ENCODE measurements at places on chromosomes 3 and 15.
A peak's percentile ranks its signal among the peaks of the same experiment; 100 is the strongest.

DNA sequence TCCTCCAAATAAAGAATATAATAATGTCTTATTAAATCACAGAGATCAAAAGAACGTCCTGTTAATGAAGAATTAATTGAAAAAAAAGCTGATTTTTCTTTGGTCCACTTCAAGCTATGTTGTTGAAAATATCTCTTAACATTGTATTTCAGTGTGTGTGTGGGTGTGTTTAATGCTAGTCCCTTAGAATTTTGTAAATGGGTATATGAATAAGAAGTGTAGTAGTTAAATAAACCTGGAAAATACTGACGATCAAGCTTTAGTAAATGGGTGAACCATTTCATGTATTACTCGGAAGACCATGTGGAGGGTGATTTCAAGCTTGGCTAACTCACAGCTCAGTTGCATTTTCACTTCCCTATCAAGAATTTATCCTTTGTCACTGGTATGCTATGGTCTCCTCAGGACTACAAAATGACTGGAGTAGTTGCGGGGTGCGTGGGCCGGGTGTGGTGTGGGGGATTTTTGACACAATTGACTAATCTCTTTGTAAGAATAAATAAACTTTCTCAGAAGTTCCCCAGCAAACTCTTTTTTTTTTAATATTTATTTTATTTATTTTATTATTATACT lies 586.4 kb downstream of the GRM7 start:
- DNase-seq: no peak

DNA sequence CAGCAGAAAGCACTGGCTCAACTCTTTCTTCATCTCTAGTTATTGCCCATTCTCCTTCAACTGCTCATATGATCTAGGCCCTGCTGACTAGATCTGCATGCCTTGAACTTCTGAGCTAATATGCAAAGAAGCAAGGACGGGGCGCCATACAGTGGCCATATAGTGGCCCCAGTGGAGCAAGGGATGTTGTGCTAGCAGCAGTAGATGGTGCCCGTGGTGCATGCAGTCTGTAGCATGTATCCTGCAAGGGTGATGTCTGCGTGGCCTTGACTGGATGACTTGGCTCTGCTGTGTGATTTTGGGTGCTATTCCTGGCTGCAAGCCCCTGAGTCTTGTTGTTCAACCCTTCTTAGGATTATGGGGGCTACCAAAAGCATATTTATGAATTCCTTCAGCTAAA lies 12.2 kb upstream of the NMD3 start:
- no peak for DNase-seq

DNA sequence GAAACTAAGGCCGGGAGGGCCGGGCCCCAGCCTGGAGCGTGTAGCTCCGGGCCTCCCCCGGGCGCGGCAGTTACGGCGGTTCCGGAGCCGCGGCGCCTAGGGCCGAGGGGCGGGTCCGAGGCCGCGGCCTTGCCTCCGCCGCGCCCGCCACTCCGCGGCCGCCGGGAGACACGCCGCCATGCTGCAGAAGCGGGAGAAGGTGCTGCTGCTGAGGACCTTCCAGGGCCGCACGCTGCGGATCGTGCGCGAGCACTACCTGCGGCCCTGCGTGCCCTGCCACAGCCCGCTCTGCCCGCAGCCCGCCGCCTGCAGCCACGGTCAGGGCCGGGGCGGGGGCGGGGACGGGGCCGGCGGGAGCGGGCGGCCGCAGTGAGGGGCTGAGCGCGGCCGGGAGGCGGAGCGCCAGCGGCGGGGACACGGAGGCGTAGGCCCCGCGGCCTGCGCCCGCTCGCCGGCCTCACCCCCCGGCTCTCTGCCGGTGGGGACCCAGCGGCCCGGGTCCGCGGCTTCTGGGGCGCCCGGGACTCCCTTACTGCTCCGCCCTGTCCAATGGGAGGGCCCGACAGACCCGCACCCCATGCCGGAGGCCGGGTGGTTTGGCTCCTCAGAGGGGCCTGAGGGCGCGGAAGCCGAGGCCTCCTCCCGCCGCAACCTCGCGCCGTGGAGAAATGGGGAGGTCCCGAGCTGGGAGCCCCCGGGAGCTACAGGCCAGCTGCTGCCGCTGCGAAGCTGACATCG lies at the start of gene DIS3L:
Gene DIS3L, plus strand, starts transcription at position 150 of the 738 bp plus-strand sequence. Its CDS starts 29 bp downstream, at position 179.
- peak; percentile 76 for DNase-seq

DNA sequence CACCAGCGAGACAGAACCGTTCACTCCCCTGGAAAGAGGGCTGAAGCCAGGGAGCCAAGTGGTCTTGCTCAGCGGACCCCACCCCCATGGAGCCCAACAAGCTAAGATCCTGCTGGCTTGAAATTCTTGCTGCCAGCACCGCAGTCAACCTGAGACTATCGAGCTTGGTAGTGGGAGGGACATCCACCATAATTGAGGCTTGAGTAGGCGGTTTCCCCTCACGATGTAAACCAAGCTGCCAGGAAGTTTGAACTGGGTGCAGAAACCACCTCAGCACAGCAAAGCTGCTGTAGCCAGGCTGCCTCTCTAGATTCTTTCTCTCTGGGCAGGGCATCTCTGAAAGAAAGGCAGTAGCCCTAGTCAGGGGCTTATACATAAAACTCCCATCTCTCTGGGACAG lies 151.0 kb downstream of the MBNL1 start:
- DNase-seq: peak; percentile 51

DNA sequence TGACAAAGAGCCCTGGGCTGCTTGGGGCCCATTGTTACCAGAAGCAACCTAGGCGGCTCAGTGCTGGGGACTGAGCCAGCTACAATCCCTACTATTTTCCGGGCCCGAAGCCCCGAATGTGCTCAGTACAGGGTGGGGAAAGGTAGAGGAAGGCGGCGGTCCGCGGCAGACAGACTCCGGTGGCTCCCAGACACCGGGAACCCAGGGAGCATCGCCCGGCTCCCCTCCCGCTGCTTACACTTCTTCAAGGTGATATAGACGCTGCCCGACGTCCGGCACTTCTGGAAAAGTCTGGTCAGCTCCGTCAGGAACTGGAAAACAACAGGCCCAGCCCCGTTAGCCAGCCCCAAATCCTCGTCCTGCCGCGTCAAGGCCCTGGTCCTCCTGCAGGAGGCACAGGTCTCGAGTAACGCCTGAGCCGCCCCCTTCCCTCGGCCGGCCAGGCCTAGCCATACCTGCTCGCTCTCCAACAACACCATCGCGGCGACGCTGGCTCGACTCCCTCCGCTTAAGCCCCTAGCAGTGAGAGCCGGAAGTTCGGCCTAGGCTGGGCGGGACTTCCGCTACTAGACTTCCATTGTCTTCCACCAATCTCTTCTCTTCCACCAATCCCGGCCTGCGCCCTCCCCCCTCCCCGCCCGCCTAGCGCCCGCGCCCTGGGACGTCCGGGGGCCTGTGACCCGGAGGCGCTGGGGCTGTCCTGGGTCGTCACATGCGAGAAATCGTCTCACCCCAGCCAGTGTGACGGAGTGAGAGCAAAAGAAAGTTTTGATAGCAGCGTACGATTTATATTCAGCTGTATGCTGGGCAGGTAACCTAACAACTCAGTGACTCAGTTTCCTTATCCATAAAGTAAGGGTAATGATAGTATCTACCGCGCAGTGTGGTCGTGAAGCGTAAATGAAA lies at the start of gene SRP14:
Gene SRP14, minus strand, starts transcription at position 544 of the 906 bp plus-strand sequence. Its CDS starts 65 bp downstream, at position 479.
- peak; percentile 97 for DNase-seq

DNA sequence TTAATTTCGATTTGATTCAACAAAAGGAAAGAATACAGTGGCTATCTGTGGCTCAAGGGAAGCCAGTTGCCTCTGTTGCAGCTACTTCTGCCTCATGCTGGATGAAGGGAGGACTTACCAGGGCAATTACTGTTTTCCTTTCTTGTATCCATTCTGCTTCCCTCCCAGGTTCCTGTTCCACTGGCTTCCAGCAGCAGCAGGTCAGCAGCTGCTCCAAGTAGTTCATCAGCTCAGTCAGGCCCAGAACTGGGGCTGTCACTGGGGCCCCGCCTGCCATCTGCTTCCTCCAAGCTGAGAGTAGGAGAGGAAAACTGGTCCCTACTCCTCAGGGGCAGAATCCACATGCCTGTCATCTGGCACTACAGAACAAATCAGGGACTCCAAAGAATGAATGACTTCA lies 48.6 kb upstream of the ULK4 start:
- no peak for DNase-seq

GRCh38 chr15:31372635-31373091 lies 46.0 kb downstream of the KLF13 start:
- no peak for DNase-seq

- peak; percentile 84 for DNase-seq
These were observed at the start of gene CLDN1 for GRCh38 chr3:190321789-190322603. Gene CLDN1, minus strand, starts transcription at chr3:190322446. Its CDS starts 240 bp downstream, at chr3:190322206.

DNA sequence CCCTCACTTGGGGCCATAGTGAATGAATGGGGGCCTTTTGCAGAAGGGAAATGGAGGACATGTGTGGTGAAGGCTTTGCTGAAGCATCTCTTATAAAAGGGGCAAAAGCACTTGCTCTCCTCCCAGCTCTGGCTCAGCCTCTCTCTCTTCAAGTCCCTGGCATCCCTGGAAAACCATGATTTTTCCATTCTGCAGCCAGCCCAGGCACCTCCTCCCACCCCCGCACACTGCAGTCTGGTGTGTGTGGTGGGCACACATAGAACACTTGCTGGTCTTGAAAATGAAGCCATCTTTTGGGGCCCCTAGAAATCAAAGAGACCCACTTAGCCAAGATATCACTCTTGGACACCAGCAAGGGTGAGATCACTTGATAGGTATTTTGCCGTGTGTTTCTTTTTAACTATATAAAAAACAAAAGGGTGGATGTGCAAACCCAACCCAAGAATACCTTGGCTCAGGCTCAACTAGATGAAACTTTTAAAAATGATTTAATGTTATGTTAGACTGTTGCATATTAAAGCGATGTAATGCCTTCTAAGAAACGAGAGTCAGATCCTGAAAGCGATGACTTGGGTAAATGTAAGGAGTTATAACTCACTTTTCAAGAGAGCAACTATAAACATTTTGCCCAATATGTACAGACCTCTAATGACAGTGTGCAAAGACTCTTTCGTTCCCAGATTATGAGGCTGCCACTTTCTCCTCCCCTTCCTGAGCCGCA lies 16.4 kb upstream of the ALDH1A3 start:
- no peak for DNase-seq

DNA sequence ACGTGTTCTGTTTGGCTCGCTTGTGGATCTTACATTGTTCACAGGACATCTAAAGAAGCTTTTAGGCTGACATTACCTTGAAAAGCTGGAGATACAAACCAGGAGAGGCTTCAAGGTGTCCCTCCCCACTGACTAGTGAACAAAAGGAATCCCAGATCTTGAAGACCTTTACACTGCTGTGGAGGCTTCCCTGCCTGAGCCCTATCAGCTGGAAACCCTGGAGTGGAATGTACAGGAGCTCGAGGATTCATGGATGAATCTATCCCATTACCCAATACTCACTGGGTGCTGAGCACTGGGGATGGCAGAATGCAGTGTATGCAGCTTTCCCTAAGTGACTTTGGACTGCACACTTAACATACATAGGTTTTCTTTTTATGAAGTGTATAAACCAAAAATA lies 82.3 kb upstream of the MFGE8 start:
- DNase-seq: no peak

GRCh38 chr15:28075573-28075972 lies 23.5 kb downstream of the OCA2 start:
- DNase-seq: no peak

- no peak for DNase-seq
These were observed 12.7 kb downstream of the LCMT2 start for GRCh38 chr15:43317566-43318184.

GRCh38 chr3:196057760-196058331 lies 24.0 kb downstream of the TFRC start:
- DNase-seq: no peak

GRCh38 chr3:150077581-150078247 lies 107.0 kb upstream of the PFN2 start:
- no peak for DNase-seq

GRCh38 chr15:31324806-31325594 lies 1.6 kb upstream of the KLF13 start:
- no peak for DNase-seq

- DNase-seq: no peak
These were observed 30.2 kb downstream of the KY start for GRCh38 chr3:134620476-134621115.

GRCh38 chr3:136141891-136142290 lies 54.2 kb downstream of the MSL2 start:
- no peak for DNase-seq

- no peak for DNase-seq
These were observed 226.4 kb downstream of the OPA1 start for GRCh38 chr3:193819117-193820010.

DNA sequence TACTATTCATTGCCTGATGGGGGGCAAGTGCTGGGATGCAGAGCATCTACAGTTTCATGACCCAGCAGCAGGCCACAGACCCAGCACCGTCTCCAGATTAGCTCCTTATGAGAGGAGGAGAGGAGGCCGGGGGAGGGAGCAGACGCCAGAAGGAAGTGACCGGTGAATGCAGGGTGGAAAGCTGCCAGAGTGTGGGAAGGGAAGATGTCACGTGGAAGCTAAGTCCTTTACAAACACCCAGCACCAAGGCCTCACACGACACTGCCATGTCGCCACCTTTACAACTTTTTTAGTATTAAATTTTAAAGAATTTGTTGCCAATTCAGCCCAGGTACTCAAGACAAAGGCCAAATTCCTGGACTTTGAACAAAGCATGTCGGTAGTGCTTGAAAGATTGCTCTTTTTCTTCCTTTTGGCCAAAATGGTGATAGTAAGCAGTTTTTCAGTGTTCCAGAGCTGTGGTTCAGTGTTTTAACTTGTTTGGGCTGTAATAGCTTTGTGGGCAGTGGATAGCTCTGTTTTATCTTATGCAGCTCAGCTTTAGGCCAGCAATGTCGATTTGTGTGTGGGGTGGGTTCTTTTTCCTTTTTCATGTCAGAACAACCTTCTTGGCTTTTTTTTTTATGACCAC lies 58.2 kb downstream of the ZBTB38 start:
- DNase-seq: no peak

DNA sequence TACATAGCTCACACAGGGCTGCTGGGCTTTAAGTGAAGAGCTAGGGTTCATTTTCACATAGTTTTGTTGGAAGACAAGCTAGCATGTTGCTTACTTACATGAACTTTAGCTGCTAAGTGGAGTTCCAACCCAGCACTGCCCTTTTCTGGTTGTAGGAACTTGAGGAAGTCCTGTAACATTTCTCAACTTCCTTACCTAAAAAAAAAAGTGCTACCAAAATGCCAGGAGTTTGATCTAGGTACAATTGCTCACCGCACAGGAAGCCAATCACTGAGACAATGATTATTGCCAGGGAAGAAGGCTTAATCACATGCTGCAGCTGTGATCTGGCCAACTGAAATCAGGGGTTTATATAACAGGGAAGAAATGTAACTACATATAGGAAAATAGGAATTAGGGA lies 52.8 kb downstream of the IL12A start:
- DNase-seq: no peak

GRCh38 chr15:55282284-55282833 lies 7.3 kb downstream of the RAB27A start:
- no peak for DNase-seq

GRCh38 chr3:64150623-64151207 lies 74.6 kb downstream of the PRICKLE2 start:
- no peak for DNase-seq

- DNase-seq: no peak
These were observed 18.2 kb downstream of the SSR3 start for GRCh38 chr3:156536524-156537316.

DNA sequence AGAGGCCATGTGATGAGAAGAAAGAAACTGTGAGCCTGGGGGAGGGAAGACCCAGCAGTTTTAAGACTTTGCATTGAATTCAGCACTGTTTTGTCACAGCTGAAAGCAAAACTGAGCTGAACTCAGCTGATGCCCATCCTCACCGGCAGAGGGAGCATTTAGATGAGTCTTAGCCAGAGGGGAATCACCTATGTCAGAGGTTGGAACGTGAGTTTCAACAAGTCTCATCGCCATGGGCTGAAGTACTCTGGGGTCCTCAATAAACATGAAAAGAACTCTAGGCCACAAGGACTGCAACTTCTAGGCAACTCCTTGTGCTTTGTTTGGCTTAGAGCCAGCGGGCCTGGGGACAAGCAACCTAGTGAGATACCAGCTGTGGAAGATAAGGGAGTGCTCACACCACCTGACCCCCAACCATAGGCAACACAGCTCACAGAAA lies 324.5 kb downstream of the TBL1XR1 start:
- peak; percentile 67 for DNase-seq
